Uterus (tissue), 4 donors: ENCODE measurements at places on chromosomes 4 and X. TPM values are rescaled to one million over a fixed set of nuclear protein-coding genes. Genes with fewer than 3 reads are reported as not detected.

The SRD5A3 gene
- 1.0 TPM for total RNA-seq

The SOWAHD gene
- not detected for total RNA-seq

GRCh38 chr4:7323872-7324650, 110.7 kb downstream of the PSAPL1 start:
- no peak for DNase-seq

- DNase-seq, result peak; percentile 25
These were observed 407 bp downstream of the IL13RA1 start for GRCh38 chrX:118727686-118728339.

- DNase-seq, result peak; percentile 35
These were observed 30.2 kb upstream of the SPON2 start for GRCh38 chr4:1202526-1203011.

- no peak for DNase-seq
These were observed 450.2 kb downstream of the PCDH18 start for GRCh38 chr4:137082061-137082460.

- no peak for DNase-seq
These were observed 31.1 kb downstream of the CEP44 start for GRCh38 chr4:174314770-174315169.

- DNase-seq, result no peak
These were observed 84.6 kb upstream of the TNIP3 start for GRCh38 chr4:121248747-121249146.

DNA sequence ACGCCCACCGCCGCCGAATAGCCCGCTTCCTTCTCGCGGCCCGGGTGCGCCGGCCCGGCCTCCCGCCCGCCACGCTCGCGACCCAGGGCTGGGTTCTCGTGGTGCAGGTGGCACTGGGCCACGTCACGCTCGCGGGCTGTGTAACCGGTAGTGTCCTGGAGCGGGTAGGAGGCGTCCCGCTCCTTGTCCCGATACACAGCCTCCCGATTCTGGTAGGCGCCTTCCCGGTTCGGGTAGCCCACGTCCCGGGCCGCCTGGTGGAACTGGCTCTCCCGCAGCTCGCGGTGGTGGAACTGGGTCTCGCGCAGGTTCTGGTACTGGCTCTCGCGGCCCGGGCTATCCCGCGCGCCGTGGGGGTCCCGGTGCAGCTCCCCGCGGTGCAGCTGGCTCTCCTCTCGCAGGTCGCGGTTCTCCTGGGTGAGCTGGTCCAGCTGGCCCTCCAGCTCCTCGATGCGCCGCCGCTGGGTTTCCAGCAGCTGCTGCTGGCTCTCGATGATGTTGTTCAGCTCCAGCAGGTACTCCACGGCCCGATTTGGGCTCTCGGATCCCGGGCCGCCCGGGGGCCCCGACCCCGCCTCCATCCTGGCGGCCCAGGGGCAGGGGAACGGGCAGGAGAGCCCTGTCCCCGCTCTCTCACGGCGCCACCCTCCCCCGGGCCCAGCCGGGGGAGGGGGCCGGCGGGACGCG, 39.3 kb upstream of the IQSEC2 start:
- DNase-seq, result no peak

DNA sequence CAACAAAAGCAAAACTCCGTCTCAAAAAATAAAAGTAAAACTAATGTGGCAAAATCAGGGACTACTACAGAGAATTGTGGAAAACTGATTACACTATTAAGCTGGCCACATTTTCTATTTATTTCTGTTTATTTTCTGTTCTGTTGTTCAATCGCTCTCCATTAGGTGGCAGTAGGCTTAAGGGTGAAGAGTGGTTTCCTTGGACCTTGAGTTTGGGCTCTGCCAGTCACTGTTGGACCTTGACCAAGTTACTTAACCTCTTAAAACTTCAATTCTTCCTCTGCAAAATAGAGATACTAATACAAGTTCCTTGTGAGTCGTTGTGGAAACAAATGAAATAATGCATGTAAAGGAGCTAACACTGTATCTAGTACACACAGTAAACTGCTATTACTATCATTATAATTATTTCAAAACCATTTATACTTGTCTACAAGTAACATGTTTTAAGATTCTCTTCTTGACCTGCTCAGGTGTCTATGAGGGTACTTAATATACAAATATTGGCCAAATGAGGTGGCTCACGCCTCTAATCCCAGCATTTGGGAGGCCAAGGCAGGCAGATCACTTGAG, 15.2 kb downstream of the HSD17B11 start:
- no peak for DNase-seq

- DNase-seq, result no peak
These were observed 180.5 kb downstream of the PPP1R2C start for GRCh38 chrX:42597481-42597880.

DNA sequence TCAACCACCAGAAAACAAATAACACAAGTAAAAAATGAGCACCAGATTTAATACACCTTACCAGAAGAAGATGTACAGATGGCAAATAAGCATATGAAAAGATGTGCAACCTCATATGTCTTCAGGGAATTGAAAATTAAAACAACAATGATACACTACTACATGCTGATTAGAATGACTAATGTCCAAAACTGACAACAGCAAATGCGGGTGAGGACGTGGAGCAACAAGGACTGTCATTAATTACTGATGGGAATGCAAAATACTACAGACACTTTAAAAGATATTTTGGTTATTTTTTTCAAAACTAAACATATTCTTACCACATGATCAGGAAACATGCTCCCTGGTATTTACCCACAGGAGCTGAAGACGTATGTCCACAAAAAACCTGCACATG, 140.3 kb downstream of the FRYL start:
- no peak for DNase-seq
